ENCODE measurements at places on chromosomes 2 and 18.

- DNase-seq = no peak
Observed at GRCh38 chr2:40281021-40281940, 170.6 kb downstream of the SLC8A1 start.

GRCh38 chr2:132560562-132560961 lies 109.4 kb downstream of the LYPD1 start:
- no peak for DNase-seq

- no peak for DNase-seq
Observed at GRCh38 chr18:79107886-79108285, 38.7 kb downstream of the ATP9B start.

DNA sequence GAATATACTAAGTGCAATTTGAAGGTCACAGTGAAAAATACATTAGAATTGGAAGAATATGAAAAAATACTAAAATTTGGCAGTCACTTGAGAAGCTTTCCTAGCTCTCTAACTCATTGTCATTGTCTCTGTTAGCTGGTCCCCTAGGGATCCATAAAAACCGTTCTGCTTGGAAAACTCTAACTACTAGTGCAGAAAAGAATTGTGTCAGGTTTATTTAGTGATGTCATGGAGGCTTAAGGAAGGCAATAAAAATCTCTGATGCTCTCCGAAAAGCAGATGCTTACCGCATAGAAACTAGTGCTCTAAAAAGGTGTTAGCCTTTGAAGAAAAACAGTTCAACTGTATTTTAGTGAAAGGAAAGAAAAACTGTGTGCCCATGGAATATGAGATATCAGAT lies 150.1 kb upstream of the DLGAP1 start:
- no peak for DNase-seq

GRCh38 chr2:25592766-25593292 lies 80.5 kb downstream of the DTNB start:
- no peak for DNase-seq

GRCh38 chr2:174623690-174624089 lies 26.1 kb upstream of the WIPF1 start:
- no peak for DNase-seq

- no peak for DNase-seq
Observed at GRCh38 chr2:60152226-60152833, 401.1 kb downstream of the BCL11A start.

DNA sequence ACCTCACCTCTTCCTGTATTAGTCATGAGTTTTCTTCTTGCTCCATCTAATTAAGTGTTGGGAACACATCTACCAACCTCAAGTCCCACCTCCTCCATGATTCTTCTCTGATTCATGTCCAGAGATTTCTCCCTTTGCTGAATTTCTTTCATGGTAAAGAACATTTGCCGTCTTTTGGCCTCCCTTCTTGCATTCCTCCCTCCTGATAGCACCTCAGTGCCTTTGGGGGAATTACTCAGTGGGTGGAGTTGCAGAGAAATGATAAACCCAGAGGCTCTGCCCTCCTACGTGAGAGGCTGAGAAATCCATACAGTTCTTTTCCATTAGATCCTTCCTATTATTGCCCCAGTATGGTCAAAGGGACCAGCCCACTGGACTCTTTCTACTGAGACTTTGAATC lies 651.9 kb downstream of the SLC4A3 start:
- DNase-seq = no peak

DNA sequence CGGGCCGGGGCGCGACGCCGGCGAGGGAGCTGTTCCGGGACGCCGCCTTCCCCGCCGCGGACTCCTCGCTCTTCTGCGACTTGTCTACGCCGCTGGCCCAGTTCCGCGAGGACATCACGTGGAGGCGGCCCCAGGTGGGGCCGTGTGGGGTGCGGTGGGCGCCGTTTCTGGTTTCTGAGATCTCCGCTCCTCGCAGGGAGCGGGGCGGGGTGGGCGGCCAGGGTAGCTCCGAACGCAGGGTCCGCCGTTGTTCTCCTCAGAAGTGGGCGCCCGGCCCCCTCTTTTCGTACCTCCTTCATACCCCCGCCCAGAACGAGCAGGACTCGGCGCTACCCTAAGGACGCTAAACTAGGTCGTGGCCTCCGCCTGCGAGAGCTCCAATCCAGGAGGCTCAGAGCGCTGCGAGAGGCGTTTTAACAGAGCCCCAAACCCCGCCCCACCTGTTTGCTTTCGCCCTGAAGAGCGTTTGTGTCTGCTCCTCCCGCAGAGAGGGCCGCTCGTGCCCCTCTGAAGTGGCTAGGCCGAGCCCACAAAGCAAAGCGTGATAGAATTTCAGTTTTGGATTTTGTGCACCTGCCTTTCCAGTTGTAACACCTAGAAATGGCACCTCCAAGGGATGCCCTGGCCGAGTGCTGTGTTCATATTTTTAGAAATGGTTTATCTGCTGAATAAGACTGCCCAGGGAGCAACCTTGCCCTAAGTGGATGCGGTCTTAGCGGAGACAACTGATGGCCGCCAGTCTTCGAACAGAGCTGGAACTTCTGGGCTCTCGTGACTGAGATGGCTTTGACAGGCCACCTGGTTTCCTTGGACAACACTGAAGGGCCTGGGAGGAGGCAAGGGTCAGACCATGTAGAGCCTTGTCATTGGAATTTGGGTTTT lies 626 bp downstream of the CAPN10 start:
- no peak for DNase-seq

- no peak for DNase-seq
Observed at GRCh38 chr2:63820969-63821368, 20.7 kb upstream of the UGP2 start.

- peak; percentile 30 for DNase-seq
Observed at GRCh38 chr18:12659904-12660605, 2.1 kb upstream of the SPIRE1 start.

DNA sequence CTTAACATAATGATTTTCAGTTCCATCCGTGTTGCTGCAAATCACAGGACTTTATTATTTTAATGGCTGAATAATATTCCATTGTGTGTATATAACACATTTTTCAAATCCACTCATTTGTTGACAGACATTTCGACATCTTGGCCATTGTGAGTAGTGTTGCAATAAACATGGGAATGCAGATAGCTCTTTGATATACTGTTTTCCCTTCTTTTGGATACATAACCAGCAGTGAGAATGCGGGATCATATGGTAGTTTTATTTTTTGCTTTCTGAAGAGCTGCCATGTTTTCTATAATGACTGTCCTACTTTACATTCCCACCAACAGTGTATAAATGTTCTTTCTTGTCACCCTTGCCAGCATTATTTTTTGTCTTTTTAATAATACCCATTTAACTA lies 420.3 kb upstream of the CHAC2 start:
- no peak for DNase-seq

DNA sequence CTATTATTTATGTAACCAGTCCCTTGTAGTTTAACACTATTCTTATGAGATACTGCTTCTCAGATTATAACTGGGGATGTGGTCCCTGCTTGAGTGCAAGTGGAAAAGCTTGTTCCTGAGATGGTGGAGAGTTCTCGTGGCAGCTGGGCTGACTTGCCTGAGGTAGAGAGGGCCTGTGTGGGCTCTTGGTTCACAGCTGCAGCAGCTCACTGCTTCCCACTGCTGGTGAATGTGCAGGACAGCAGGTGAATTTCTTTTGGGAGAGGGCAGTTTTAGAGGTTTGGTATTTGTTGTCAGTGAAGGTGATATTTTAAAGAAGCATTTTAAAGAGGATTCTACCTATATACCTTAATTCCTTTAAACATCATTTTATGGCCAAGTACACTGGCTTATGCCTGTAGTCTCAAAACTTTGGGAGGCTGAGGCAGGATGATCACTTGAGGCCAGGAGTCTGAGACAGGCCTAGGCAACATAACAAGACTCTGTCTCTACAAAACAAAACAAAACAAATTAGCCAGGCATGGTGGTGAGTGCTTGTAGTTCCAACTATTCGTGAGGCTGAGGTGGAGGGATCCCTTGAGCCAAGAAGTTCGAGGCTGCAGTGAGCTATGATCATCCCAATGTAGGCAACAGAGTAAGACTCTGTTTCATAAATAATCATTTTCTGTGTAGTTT lies 94.8 kb downstream of the MTA3 start:
- DNase-seq = peak; percentile 49

DNA sequence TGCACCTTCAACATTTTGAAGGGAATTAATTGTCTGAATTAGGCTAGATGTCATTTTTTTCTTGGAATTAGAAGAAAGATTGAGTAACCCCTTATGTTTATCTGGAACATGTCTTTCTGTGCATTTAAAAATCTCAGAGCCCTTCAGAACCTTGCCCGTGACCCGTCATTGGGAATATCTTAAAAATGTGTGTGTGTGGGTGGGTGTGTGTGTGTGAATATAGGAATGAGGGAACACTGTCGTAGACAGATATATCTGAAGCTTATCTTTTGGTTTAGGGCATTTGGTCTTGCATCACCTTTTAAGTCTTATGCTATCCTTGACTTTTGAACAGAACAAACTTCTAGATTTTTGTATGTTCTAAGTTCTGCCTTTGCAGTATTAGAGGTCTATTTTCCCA lies 13.5 kb upstream of the IL1RL1 start:
- no peak for DNase-seq

Measured in memory B cell (primary cell).